Muscle of arm (tissue), 14 donors: ENCODE measurements at places on chromosomes 3 and 15.

- no peak for DNase-seq
These were observed 69.8 kb downstream of the OPA1 start for GRCh38 chr3:193662757-193663322.

DNA sequence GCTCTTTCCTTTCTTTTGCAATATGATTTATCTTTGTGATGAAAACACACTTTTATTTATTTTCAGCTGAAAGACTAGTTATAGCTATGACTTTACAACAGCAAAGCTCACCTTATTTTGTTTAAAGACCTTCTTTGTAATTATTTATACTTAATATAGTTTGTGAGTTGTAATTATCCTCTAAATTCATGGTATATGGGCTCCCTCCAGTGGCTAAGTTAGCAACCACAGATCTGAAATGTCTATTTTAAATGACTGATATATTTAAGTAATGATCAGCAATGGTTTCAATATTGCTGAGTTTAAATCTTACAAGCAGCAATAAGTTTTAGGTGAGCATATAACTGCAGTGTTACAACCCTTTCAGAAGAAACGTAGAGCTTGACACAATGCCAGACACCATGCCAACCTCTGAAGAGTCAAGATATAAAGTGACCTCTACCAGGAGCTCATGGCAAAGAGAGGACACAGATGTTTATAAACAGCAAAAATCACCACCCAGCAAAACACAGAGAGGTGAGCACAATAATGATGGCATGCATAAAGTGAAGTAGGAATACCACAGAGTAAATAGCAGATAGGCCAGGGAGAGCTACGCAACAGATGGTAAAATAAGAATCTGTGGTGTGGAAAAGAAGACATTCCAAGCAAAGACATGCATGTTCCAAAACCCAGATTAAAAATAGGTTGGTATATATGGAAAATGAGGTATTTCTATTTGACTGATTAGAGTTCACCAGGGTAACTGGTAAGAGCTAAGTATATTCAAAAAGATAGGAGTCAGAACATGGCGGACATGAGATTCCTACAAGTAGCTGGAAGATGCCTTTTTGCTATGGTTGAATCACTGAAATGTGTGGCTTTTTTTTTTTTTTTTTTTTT lies 143.7 kb upstream of the ZNF385D start:
- DNase-seq, result peak; percentile 41

GRCh38 chr3:142597906-142598305 lies 1.7 kb downstream of the PLS1 start:
- DNase-seq, result no peak

- DNase-seq, result no peak
These were observed 169.4 kb downstream of the TBC1D2B start for GRCh38 chr15:77907824-77908751.

- DNase-seq, result no peak
These were observed 30.2 kb upstream of the LEKR1 start for GRCh38 chr3:156795890-156796481.

DNA sequence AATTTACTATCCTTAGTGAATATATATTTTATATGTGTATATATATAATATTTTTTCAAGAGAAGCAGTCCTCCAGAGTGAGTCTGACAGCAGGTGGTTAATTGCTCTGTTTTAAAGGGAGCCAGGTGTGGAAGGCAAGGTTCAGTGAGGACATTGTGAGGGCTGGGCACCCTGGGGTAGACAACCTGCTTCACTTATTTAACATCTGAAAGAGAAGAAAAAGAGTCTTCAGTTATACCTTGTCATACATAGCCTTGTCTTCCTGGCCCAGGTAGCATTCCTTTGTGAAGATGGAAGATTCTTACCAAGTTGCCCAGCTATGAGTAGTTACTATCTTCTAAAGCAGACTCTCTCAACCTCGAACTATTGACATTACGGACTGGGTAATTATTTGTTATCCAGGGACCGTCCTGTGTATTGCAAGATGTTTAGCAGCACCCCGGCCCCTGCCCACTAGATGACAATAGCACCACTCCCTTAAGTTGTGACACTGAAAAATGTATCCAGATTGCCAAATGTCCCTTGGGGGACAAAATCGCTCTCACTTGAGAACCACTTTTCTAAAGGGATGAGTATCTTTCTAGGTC lies 336.0 kb upstream of the TRIM42 start:
- no peak for DNase-seq

DNA sequence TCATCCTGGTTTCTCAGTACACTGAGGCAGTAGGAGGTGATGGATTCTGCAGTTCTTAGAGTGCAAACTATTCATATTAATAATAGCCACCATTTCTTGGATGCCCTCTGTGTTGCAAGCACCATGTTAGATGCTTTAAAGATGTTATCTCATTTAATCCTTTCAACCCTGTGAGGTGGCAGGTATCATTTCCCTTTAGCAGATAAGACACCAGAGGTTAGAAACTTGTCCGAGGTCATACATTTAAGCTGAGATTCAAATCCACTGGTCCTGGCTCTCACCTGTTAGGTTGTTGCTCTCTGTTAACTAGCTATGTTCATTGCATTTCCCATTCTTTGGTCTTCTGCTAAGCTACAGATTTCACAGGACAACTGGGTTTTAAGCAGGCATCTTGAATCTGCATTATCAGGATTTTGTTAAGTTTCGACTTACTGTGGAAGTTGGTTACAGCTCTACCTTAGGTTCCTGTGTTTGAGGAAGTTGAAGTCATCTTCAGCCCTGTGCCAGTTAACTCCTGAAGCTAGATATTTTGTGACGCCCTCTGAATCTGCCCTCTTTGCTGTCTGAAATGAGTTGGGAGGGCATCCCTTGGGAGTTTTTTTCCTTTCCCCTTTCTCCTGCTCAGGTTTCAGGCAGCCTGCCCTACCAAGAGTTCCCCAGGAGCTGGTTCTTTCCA lies 6.4 kb downstream of the PDE8A start:
- DNase-seq, result no peak
